ENCODE measurements at places on chromosomes 16 and 17.

GRCh38 chr16:51134269-51134812, 16.7 kb downstream of the SALL1 start:
- no peak for DNase-seq

GRCh38 chr16:27287887-27288286, 19.3 kb upstream of the NSMCE1 start:
- no peak for DNase-seq

GRCh38 chr17:82282239-82283207, 9.0 kb upstream of the CSNK1D start:
- no peak for DNase-seq

DNA sequence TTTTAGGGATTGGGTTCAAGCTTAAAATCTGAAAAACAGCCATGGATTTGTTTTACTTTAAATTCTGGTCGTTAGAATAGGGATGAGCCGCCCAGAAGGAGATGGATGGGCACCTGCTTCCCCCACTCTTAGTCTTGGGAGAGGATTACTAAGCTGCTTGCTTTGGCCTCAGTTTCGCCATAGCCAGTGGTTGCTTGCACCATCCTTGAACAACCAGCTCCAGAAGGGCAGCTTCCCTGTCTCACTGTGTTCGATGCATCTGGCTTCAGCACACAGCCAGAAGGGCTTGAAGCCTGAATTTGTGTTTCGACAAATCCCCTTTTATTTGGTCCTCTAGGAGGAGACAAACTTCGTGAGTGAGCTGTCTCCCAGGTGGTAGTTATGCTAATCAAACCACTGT, 7.1 kb downstream of the CYB5D2 start:
- no peak for DNase-seq

- DNase-seq, result no peak
These were observed 204.6 kb downstream of the SLC39A11 start for GRCh38 chr17:72887917-72888316.

- no peak for DNase-seq
These were observed 1196.6 kb downstream of the CDH11 start for GRCh38 chr16:63925221-63925620.

- peak; percentile 38 for DNase-seq
These were observed 390 bp downstream of the ZNRF1 start for GRCh38 chr16:74999219-74999608.

GRCh38 chr16:87628940-87629339, 26.6 kb downstream of the JPH3 start:
- no peak for DNase-seq

DNA sequence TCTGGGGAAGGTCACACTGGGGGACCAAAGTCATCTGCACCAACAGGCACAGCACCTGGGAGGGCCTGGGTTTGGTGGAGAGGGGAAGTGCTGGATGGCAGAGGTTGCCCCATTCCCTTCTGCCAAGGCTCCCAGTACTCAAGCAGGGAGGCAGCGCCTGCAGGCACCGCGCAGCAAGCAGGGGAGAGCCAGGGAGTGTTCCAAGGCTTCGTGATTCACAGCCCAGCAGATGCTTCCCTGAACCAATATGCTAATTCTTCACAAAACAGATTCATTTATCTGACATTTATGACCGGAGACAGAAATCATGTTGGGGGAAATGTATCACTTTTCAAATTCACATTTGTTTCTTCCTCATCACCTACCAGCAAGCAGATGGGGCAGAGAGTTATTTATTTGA, 13.4 kb upstream of the CDH5 start:
- DNase-seq, result no peak

DNA sequence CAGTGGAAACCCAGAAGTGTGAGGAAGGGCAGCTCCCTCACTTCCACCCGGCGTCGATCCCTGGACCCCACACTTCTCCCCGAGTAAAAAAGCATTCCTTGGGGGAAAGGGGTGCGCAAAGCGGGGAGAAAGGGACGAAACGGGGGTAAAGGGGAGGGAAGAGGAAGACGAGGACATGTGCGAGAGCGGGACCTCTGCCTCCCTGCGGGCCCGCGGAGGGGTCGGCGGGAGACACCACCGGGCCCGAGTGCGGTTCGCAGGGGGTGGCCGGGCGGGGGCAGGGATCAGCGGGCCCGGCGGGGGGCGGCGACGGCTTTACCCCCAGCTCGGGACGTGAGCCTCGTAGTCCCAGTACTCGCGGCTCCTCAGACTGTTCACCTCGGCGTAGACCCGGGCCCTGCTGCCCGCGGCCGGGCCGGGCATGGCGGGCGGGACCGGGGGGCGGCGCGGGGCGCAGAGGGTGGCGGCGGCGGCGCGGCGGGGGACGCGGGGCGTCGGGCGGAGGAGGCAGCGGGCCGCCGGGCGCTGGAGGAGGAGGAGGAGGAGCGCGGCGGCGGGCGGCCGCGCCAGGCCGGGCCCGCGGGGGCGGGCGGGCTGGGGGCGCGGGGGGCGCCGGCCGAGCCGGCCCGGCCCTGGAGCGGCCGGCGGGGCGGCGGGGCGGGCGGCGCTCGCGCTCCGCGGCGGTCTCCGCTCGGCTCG, 443 bp downstream of the CSNK2A2 start:
- no peak for DNase-seq

- DNase-seq, result no peak
These were observed 282.1 kb upstream of the IRX5 start for GRCh38 chr16:54648575-54648974.

DNA sequence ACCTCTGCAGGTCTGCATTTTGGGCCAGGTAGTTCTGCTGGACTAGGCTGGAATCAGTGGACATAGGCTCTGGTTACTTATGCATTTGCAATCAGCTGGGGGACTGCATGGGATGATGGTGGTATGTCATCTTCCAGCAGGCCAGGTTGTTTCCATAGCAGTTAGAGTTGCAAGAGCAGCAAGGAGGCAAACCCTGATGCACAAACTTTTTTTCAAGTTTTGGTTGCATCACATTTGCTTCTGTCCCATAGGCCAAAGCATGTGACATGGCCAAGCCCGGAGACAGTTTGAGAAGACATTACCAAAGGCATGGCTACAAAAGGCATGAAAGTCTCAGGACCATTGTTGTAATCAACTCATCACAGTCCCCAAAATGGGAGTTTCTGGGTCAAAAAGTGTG, 58.2 kb downstream of the PRKCB start:
- DNase-seq, result no peak

- DNase-seq, result no peak
These were observed 19.4 kb downstream of the CMTM4 start for GRCh38 chr16:66677179-66677578.

GRCh38 chr17:6551869-6552531, 4.4 kb downstream of the PITPNM3 start:
- no peak for DNase-seq

- DNase-seq, result peak; percentile 54
These were observed 759 bp downstream of the ALKBH5 start for GRCh38 chr17:18184143-18185031.

GRCh38 chr16:56382459-56382858, 42.9 kb downstream of the AMFR start:
- no peak for DNase-seq
